ENCODE measurements at places on chromosomes 6 and 20.

DNA sequence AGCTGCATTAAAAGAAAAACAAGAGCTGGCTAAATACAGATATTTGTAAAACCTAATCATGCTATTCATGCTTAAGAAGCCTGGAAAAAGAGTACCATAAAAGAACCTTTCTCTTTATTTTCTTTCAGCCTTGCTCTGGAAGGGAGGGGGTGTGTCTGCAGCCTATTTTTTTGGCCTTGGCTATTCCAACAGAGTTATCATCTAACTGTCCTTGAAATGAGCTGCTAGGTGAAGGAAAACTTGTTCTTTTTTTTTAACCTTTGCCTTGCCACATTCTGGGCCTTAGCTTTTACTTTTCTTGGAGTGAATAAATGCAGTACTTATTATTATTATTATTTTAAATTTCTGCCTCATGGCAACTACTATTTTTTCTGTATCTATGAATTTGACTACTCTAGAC lies 224.9 kb upstream of the SYNCRIP start:
- no peak for DNase-seq

DNA sequence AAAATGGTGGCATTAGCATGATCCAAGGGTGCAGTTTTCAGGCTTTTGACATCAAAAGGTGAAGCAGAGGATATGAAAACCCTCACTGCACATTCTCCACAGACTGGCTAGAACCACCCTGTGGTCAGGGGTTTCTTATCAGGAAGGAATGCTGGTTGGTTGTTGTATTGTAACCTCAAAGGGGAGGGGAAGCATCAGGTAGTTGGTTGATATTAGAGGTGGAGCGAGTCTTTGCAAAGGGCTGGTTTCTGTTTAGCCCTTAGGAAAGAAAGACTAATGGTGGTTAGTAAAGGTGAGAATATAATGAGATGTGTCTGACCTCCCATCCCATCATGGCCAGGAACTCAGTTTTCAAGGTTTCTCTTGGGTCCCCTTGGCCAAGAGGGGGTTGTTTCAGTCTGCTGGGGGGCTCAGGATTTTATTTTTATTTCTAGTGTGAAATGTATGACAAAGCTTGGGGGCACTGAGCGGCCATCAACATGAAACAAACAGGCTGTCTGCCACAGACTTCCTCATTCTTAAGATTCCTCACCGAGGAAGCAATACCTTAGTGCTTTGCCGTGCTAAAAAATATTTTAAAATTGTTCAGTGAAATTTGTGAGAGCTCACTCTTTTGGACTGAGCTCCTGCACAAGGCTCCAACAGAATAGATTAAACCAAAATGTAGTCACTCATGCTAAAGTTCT lies 47.5 kb upstream of the PROKR2 start:
- DNase-seq, result no peak

DNA sequence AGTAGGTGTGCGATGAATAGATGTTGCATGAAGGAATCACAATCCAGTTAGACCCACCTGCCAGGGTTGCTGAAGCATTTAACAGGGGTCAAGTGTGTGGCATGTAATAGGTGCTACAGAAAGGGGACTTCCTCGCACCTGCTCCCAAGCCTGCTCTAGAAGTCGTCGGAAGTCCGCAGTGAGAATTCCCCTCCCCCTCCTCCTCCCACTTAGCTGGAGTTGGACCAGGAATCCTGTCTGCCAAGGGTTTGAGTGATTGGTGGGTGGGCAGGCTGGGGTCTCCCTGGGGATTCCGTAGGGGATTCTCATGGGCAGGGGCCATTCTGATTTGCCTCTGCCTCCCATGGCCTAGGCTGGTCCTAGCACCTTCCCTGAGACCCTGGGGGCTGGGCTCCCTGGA lies 10.3 kb downstream of the SCRT2 start:
- no peak for DNase-seq

DNA sequence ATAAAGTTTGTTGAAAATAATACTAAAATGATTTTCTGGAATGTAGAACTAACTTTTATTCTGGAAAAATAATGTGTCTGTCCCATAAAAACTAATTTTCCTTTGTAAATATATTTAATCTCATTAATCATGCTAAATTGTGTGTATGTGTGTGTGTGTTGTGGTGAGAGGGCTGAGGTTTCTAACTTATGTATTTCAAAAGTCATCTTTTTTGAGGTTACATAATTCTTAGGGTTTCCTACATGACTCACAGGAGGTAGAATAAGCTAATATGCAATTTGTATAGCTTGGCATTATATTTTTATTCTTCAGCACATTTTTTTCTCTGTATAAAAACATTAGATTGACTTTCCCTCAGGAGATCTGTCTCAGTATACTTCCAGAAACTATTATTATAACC lies 64.1 kb upstream of the CLVS2 start:
- DNase-seq, result no peak

- DNase-seq, result no peak
These were observed 170.0 kb downstream of the AKAP7 start for GRCh38 chr6:131305037-131305850.

DNA sequence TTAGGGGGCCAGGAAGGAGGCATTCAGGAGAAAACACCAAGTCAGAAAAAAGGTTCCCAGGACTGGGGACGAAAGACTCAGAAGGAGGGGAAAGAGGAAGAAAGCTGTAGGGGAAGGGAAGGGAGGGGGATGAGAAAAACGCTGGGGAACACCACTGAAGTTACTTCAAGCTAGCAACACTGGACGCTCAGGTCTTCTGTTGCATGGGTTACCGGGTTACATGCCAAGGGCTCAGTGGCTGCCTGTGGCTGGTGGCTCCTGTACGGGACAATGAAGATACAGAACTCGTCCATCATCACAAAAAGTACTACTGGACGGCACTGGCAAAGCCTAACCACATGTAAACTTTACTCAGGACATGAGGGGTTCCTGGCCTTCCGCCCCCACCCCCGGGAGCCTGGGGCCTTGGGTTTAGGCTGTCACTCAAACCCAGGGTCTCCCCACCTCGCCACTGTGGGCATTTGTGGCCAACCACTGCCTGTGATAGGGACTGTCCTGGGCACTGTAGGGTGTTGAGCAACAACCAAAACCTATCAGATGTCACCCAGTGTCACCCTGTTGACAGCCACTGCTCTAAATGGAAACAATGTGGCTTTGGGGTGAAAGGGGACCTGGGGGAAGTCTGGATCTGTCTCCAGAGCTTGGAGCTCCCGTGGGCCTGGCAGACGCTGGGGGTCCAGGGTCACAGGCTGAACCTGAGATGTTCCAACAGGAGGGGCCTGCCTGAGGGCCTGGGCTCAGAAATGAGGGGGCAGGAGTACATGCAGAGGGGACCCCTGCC lies 40.3 kb upstream of the CD93 start:
- no peak for DNase-seq

GRCh38 chr6:52305411-52305810 lies 20.9 kb upstream of the MCM3 start:
- no peak for DNase-seq

DNA sequence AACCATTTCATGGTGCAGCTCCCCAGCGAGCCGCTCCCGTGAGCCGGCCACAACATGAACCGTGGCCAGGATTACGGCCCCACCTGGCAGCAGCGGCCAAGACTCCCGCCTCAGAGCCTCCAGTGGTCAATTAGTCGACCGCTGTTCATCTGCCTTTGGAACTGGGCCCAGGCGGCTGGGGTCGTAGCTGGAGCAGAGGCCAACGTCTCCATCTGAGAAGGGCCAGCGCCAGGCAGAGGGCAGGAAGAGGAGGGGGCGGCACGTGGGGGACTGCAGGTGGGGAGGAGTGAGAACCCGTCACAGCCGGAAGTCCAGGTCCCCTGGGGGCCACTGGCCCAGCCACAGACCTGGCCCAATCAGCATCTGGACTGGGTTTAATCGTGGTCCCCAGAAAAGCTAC lies 184.3 kb downstream of the TAF4 start:
- no peak for DNase-seq

DNA sequence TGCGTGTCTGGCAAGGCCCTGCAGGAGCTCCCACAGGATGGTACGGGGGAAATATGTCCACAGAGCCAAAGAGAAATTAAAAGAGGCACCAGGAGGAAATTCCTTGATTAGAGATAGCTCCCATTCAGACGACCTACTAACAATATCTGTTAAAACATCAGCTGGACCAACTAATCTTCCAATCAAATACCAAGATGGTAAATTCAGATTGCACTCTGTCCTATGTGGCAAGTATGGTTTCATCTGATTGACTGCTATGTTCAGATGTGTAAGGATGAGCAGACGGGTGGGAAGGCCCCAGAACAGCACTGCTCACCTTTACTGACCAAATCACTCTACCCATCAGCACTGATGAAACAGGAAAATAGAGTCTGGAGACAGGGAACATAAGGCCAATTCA lies 19.5 kb downstream of the BPIFA2 start:
- DNase-seq, result no peak

DNA sequence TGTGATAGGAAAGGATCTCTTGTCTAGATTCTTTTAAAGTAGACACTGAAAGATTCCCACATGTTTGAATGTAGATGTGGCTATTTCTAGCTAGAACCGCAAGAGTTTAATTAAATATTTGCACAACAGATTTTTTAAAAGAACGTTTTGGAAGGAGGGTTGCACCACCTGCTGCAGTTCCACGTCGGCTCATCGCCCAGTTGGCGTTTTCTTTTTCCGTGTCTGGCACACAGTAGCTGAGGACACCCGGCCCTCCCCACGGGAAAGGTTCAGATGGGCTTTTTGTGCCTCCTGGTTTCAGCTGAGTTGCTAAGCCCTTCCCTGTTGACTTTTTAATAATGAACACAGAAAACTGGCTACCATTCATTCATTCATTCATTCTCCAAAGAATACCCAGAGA lies 41.8 kb upstream of the DOK5 start:
- DNase-seq, result no peak

- no peak for DNase-seq
These were observed 4.2 kb downstream of the CLIC5 start for GRCh38 chr6:46011188-46012085.

DNA sequence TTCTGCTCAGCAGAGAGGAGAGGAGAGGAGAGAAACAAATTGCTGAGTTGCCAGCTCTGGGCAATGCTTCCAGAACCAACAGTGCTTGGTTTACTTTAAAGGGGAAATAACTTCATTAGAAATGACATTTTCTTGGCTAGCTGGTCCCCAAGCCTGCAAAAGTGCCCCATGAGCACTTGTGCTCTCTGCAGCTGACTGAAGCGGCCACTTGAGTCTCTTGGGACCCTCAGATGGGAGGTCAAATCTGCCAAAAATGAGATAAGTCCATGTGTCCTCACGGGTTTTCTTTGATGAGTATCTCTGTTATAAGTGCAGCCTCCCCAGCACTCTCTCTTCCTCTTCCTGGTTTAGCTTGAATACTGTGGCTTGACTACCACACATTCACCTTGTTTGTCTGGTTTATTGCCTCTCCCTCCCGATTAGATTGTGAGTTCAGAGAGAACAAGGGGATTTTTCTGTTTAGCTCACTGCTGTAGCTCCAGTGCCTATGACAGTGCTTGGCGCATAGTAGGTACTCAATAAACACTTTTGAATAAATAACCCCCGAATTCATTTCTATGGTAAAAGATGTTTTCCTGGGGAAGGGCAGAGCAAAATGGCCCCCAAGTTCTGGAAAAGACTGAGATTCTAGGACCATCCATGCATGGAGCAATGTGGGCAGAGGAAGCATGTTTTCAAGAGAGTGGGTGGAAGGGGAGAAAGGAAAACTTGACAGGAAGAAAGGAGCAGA lies 7.0 kb upstream of the RIN2 start:
- DNase-seq, result no peak

DNA sequence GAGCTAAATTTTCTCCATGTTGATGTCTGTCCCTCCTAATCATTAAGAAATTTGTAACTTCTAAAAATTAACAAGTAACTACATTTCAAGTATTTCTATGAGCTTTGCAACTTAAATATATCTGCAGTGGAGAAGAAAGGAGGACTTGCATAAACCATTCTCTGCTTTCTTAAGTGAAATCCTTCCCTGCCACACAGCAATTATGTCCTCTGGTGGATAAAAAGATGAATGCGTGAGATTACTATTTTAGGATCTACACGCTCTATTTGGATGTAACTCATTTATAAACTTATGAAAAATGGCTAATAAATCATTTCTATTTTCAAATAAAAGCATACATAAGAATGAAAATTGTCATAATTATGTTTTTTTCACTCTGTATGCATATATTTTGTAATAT lies 338.0 kb upstream of the PTCHD4 start:
- no peak for DNase-seq

DNA sequence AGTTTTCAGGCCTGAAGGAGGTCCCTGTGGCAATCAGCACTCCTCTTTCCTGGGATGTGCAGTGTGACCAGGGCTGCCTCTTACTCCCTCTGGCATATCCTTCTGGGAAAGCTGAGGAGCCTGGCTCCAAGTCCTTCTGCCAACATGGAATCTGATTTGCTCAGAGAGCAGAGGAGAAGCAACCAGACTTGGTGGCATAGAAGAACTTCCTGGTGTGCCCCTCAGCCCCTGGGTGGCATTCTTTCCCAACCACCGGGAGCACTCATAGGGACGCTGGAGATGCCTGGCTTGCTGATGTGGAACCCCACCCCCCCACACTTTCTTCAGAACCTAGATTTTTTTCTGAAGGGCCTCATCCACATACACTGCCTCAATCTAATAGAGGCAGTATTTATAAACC lies 107.6 kb upstream of the TRAF3IP2 start:
- DNase-seq, result no peak

DNA sequence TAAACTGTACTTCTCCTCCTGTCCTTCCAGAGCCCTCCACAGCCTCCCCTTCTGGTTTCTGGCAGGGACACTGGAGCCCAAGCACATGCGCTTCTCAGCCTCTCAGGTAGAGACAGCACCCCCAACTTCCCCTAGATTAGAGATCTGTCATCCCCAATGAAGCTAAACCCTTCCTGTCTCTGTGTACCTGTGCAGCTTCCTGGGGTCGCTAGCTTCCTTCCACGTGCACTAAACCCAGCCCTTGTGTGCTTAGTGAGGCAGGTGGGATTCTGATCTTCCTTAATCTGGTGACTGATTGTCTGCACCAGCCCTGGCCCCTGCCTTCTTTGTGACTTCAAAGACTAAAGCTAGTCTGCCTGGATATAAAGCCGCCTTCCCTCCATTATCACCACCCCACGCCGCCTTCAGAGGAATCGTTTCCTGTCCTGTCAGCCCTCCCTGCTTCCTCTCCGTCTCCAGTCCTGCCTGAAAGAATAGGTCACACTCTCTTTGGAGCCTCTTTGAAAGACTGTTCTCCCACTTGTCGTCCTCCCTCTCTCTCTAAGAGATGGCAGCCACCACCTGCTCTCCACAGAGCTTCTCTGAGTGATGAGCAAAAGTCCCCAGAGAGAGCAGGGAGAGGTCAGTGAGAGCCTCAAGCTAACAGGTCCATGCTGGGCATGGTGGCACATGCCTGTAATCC lies 27.5 kb downstream of the CAPN11 start:
- no peak for DNase-seq

DNA sequence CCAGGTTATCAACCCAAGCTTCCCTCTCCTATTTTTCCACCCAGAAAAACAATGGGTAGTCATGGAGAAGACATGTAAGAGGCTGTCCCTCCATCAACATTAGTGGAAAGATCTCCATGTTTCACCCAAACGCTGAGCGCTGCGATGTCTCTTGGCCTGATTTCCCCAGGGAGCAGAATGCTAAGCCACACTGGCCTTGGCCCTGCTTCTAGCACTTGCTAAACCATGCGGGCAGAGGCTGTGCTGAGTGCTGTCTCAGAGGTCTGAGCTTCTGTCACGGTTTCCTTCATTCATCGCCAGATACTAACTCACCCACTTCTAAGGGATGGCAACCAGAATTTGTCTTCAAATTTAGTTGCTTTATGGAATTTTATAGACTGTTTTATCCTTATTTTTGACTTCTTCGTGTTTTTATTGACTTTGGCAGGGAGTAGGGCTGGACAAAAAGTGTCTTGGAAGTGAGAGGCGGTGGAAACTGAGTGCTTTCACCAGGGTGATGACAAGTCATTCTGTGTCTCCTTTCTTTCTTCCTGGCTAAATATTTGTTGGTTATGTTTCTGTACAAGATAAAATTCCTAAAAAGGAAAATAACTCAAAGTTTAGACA lies 181.4 kb upstream of the UST start:
- DNase-seq, result no peak
